Esophagus squamous epithelium (tissue), 5 donors: ENCODE measurements at places on chromosomes 3 and 15. TPM values are rescaled to one million over a fixed set of nuclear protein-coding genes. Genes with fewer than 3 reads are reported as not detected.
A peak's percentile ranks its signal among the peaks of the same experiment; 100 is the strongest.

DNA sequence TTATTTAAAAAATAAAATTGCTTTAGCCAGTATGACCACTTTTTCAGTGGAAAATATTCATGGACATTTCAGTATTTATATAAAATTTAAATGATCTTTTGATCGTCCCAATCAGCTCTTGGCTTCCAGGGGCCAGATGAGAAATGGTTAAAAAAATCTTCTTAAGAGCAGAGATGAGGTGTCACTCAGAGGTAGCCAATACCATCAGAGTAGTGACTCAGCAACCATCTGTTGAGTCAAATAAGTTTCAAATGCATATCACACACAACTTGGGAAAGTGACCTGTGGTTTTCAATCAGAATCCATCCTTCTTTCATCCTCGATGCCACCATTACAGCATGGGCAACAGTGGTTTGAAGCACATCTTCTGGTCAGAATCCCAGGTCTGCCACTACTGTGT, 958.8 kb upstream of the NR2F2 start:
- no peak overlapping the region for H3K27ac ChIP-seq
- H3K36me3 ChIP-seq, result no peaks in the 10 kb centered on the region
- no peak for DNase-seq
- H3K4me3 ChIP-seq, result no peak overlapping the region
- no peaks in the 10 kb centered on the region for H3K4me1 ChIP-seq

- H3K27ac ChIP-seq, result peak overlapping the region; percentile 68
- DNase-seq, result no peak
- H3K27me3 ChIP-seq, result no peaks in the 10 kb centered on the region
- H3K4me1 ChIP-seq, result peaks cover 39% of the 10 kb centered on the region
- no peaks in the 10 kb centered on the region for H3K36me3 ChIP-seq
These were observed 47.6 kb downstream of the SLMAP start for GRCh38 chr3:57803647-57804081.

GRCh38 chr3:112101916-112102315, 15.7 kb downstream of the C3orf52 start:
- H3K27me3 ChIP-seq, result no peaks in the 10 kb centered on the region
- H3K27ac ChIP-seq, result no peak overlapping the region
- H3K36me3 ChIP-seq, result no peaks in the 10 kb centered on the region
- no peak overlapping the region for H3K4me3 ChIP-seq
- DNase-seq, result no peak
- no peaks in the 10 kb centered on the region for H3K4me1 ChIP-seq

- peaks cover 37% of the 10 kb centered on the region for H3K4me1 ChIP-seq
- no peak for DNase-seq
- no peaks in the 10 kb centered on the region for H3K27me3 ChIP-seq
- peak overlapping the region; percentile 60 for H3K27ac ChIP-seq
- H3K36me3 ChIP-seq, result no peaks in the 10 kb centered on the region
- no peak overlapping the region for H3K4me3 ChIP-seq
These were observed 20.9 kb downstream of the KAT2B start for GRCh38 chr3:20060974-20061685.

DNA sequence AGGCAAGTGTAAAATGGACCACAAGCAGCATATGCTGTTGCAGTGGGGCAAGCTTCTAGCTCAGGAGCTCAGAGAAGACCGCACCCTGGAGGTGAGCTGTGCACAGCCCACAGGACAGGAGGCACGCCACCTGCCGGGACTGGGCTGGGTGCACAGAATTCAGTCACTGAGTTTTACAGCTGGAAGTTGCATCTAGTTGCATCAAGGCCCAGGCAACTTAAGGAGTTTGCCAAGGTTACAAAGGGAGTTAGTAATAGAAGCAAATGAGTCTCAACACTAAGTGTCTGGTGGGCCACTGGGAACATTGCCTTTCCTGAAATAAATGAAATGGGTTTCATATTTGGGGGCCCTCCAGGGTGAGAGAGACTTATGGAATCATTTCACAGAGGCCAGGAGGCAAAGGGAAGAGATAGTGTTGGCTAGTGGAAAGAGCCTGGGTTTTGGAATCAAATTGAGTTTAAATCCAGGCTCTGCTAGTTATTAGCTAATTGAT, 36.0 kb upstream of the TIMP4 start:
- DNase-seq, result no peak
- peak overlapping the region; percentile 81 for H3K27ac ChIP-seq
- H3K4me3 ChIP-seq, result no peak overlapping the region
- H3K36me3 ChIP-seq, result no peaks in the 10 kb centered on the region

DNA sequence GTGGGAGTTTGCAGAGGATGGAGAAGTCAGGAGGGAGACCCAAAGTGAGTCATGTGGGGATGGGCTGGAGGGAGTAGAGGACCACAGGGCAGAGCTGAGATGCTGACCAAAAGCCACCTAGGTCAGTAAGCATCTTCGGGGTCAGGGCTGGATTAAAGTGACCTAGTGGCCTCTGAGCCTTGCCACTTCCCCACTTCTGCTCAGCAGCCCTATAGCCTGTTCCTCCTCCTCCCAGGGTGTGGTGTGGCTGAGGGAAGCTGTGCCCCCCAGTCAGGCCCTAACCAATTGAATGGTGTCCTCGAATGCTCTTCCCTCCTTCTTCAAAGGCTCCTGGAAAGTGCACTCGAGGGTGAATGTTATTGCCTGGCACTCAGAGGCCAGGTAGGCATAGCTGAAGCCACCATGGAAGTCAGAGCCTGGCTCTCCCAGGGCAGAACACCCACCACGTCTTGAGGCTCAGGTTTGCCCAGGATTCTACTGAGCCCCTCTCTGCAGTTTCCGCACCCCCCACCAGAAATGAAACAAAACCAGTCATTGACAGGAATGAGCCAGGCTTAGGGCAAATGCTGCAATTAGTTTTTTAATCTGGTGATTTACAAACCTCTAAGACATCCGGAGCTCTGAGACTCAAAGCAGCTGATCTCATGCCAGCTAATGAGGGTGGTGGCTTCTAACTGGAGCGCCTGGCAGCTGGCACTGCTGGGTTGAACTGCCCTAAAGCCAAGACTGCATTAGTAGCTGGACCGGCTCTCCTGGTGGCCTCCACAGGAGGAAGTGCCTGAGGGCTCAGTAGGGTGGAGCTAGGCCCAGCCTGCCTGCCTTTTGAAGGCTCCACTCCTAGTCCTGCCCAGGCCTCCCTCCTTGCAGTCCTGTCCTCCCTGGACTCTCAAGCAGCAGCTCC, 26.0 kb upstream of the VIPR1 start:
- no peaks in the 10 kb centered on the region for H3K36me3 ChIP-seq
- no peaks in the 10 kb centered on the region for H3K27me3 ChIP-seq
- peak overlapping the region; percentile 28 for H3K27ac ChIP-seq
- H3K4me1 ChIP-seq, result peaks cover 39% of the 10 kb centered on the region
- DNase-seq, result no peak

GRCh38 chr15:29066838-29067237, 181.1 kb downstream of the APBA2 start:
- DNase-seq, result no peak
- H3K27me3 ChIP-seq, result no peaks in the 10 kb centered on the region
- H3K4me1 ChIP-seq, result no peaks in the 10 kb centered on the region
- H3K27ac ChIP-seq, result no peak overlapping the region
- H3K36me3 ChIP-seq, result no peaks in the 10 kb centered on the region
- H3K4me3 ChIP-seq, result no peak overlapping the region

- no peak for DNase-seq
- no peak overlapping the region for H3K4me3 ChIP-seq
- no peaks in the 10 kb centered on the region for H3K36me3 ChIP-seq
These were observed 12.1 kb upstream of the ALAS1 start for GRCh38 chr3:52185837-52186236.

DNA sequence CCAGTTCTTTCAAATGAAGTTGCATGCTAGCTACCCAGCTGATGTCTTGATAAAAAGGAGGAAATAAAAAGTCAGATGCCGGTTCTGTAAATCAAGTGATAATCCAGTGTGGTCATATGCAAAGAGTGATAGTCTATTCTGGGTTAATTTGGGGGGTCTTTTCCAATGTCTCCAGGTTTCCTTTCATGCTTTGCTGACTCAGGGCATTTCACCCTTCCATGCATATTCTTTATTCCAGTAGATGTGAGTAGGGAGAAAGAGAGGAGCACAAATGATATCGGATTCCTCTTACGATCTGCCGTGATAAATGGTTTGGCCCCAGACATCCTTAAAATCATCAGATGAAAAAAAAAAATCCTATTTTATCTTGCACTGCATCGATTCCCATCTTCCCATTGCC, 60.8 kb downstream of the ADAMTS9 start:
- no peak overlapping the region for H3K27ac ChIP-seq
- H3K27me3 ChIP-seq, result no peaks in the 10 kb centered on the region
- no peaks in the 10 kb centered on the region for H3K4me1 ChIP-seq
- H3K4me3 ChIP-seq, result no peak overlapping the region

DNA sequence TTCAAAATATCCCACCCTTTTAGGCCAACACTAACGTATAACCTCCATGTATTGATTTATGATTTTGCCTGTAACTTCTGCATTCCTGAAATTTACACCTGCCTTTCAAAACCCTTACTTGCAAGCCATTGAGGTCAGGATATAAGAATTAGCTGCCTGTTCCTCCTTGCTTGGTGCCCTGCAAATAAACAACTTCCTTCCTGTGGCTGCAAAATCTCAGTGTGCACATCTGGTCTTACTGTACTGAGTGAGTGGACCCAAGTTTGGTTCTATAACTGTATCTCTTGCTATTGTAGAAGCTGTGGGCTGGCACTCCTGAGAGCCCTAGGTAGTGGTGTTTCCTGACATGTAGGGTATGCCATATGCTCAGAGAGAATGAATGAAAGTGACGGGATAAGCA, 191.1 kb upstream of the RASGRP1 start:
- no peaks in the 10 kb centered on the region for H3K36me3 ChIP-seq
- no peak overlapping the region for H3K27ac ChIP-seq
- no peak overlapping the region for H3K4me3 ChIP-seq

- H3K4me3 ChIP-seq, result no peak overlapping the region
- no peaks in the 10 kb centered on the region for H3K4me1 ChIP-seq
- H3K36me3 ChIP-seq, result no peaks in the 10 kb centered on the region
- no peak overlapping the region for H3K27ac ChIP-seq
These were observed 47.7 kb upstream of the DUT start for GRCh38 chr15:48283396-48284145.

DNA sequence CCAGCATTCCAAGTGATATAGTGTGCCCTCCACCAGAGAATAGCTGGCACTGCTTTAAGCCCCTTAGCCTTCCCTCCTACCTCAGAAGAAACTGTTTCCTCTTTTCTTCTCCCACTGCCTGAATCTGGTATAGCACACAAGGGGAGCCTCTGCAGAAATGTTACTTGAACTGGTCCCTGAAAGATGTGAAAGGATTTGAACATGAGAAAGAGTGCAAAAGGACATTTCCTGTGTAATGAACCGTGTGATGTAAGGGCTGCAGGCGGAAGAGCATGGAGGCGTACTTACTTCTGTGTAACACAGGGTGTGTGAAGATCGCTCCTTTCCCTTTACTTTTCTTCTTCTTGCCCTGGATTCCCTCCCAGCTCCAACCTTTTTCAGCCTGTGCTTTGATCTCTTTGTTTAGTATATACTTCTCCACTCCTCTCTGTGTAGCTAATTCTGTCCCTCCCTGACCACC, 8.4 kb downstream of the TMOD3 start:
- H3K4me3 ChIP-seq, result no peak overlapping the region
- DNase-seq, result no peak
- peaks cover 96% of the 10 kb centered on the region for H3K4me1 ChIP-seq
- H3K27ac ChIP-seq, result peak overlapping the region; percentile 11
- H3K36me3 ChIP-seq, result no peaks in the 10 kb centered on the region

The PTH1R gene
- 1.9 TPM for total RNA-seq

The TRIM71 gene
- not detected for total RNA-seq

The ATP13A5 gene
- total RNA-seq, result 0.85 TPM

The CCDC54 gene
- total RNA-seq, result not detected

The CCR3 gene
- total RNA-seq, result not detected

The TMEM41A gene
- total RNA-seq, result 24.8 TPM
